ENCODE measurements at places on chromosomes 7 and 10.

DNA sequence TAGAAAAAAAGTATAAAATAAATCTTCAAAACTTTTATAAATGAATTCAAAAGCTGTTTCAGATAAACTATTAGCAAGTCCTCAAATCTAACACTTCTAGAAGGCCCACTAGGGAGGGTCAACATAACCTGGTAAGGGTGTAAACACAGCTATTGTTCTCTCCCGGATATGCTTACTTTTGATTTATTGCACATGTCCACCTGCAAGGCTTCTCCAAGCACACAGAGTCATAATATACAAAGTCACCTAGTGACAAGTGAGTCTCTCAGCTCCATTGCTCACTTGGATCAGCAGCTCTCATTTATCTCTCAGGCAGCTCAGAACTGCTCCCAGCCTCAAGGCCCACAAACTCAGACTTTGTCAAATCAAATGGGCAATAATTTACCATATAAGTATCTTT is 44.0 kb upstream of the COL1A2 start:
- no peak for DNase-seq

GRCh38 chr10:124293616-124294449 is 124.9 kb downstream of the OAT start:
- no peak for DNase-seq

DNA sequence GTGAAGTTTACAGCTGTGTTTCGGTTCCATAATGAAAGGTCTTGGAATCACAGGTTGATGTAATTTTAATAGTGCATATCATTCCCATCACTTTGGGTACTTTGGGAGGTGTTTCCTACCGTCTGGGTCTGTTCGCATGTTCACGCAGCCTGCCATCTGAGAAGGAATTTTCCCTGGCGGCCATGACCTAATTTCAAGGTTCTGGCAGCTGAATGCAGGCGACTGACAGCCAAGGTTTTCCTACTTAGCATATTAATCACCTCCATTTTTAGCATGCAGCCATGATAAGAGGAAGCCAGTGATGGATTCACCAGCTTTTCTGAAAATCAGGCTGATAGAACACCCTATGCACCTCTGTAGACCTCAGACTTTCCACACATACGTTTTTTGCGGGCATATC is 319.1 kb upstream of the TMEM229A start:
- DNase-seq = no peak

DNA sequence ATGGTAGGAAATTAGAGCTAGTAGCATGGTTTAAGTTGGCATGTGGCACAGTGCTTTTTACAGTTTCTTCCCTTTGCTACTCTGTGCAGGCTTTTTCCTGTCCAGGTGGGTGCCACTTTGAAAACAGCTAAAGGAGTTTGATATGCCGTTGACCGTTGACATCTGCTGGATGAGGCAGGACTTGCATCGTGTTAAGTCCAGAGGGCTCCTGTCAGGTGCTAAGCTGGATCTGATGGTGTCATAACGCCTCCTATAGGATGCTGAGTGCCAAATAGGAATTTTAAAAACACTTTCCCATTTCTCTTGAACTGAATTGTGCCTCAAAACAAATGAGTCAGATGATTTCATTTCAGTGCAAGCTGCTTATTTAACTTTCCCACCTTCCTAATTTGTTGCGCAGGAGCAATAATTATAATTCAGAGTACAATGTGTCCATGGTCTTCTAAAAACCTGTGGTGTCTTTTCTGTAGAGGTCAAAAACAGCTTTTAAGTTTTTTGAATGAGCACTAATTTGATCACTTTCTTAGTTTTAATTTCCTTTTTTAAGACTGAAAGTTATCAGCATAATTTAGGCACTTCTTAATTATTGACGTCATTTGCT is 178.3 kb downstream of the CDCA7L start:
- DNase-seq = peak; percentile 4

- DNase-seq = no peak
Observed at GRCh38 chr10:130141878-130142277, 5.7 kb downstream of the GLRX3 start.

DNA sequence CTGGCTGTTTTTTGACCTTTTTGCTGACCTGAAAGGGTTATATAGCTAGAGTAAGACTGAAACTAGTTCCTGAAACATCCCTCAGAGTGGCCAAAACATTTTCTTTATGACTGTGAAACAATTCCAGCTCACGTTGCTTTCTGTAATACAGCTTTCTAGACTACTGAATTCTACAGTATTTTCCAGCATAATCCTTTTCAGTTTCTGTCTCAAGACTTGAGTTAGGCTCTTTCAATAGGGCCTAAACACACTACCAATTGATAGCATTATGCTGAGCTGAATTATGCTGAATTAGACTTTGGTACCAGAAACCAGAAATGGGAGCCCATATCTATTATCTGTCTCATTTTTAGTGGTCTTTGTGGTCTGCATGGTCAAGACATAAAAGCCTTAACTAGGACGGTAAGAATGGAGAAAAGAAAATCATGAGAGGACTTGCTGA is 72.6 kb downstream of the EPDR1 start:
- DNase-seq = no peak

GRCh38 chr7:154842591-154842990 is 160.3 kb downstream of the PAXIP1 start:
- no peak for DNase-seq

- no peak for DNase-seq
Observed at GRCh38 chr10:105864854-105865253, 1223.8 kb downstream of the SORCS3 start.

GRCh38 chr7:107089627-107090026 is 45.1 kb downstream of the PRKAR2B start:
- DNase-seq = no peak

DNA sequence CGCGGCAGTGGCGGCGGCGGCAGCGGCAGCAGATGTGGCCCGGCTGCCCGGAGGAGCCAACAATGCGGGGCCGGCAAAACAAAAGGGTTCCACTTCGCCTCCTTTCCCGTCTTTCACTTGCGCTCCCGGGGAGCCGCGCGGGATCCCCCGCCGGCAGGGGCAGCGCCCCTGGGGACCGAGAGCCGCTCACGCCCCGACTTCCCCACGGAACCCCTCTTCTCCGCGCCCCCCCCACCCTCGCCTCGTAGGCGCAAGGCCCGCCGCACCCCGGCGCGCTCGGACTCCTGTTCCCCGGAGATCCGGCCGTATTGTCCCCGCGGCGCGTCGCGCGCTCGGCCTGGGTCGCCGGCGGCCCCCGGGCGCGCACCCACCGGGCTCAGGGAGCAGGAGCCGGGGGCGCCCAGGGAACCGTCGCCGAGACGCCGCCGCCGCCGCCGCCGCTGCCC is 854 bp downstream of the CTBP2 start:
- no peak for DNase-seq

DNA sequence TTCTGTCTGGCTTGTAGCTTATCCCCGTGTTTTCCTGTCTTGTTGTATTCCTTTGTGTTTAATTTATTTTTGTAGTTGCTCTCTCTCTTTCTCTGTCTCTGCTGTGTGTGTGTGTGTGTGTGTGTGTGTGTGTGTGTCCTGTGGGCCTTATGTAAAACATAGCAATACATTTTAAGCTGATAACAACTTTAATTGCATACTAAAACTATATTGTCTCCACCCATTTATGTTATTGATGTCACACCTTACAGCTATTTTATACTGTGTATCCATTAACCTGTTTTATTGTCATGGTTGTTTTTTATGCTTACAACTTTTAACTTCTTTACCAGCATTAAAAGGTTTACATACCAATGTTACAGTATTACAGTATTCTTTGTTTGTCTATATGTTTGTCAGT is 293.6 kb downstream of the SUGCT start:
- no peak for DNase-seq
